ENCODE measurements at places on chromosomes 12 and 14.
A peak's percentile ranks its signal among the peaks of the same experiment; 100 is the strongest.

GRCh38 chr12:13223179-13223804 is 26.8 kb downstream of the EMP1 start:
- peak; percentile 52 for DNase-seq

DNA sequence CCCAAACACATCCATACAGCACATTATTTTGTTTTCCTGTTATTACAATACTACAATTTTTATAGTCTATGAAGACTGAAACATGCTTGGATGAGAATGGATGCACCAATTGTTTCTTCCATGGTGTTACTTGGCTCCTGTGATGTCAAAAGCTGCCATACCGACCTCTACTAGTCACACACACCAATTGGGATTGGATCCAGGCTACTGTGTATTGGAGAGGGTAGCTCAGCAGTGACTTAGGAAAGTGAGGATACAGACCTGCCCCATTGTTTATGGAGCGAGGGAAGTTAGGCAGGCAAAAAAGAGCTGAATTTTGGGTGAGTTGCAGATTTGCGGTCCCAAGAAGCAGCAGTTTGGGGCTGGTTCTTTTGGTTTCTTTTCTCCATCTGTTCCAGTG is 30.8 kb upstream of the AKAP6 start:
- DNase-seq = no peak

GRCh38 chr12:122125452-122126341 is 47.1 kb downstream of the MLXIP start:
- DNase-seq = no peak

DNA sequence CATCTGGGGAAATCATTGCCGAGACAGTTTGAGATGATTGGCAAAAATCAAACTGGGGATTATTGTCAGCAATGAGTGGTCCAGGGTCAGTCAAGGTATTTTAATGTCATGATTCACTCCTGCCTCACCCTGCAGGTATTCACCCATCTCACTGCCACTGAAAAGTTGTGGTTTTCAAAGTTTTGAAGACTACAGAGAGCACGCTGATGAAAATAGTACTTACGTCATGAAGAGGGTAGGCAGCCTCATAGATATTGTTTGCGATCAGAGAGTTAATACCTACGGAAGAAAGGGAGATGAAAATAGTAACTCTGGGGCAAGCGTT is 138.0 kb downstream of the ANO2 start:
- DNase-seq = peak; percentile 8

DNA sequence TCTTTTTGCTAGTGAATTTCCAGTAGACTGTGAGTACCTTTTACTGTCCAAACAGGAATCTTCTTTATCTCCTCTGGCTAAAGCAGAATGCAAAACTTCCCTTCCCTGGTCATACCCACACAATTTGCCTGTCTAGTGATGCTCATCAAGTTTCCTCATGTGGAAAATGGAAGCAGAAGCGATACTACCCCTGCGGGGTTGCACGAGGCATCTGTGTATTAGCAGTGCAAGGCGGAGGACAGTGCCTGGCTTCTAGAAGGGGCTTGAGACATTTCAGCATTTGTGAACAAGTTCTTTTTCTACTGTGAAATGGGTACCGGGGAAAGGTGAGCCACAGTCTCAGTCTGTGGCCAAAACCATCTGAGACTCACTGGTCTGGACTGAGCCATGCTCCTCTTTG is 340.9 kb downstream of the AACS start:
- no peak for DNase-seq

DNA sequence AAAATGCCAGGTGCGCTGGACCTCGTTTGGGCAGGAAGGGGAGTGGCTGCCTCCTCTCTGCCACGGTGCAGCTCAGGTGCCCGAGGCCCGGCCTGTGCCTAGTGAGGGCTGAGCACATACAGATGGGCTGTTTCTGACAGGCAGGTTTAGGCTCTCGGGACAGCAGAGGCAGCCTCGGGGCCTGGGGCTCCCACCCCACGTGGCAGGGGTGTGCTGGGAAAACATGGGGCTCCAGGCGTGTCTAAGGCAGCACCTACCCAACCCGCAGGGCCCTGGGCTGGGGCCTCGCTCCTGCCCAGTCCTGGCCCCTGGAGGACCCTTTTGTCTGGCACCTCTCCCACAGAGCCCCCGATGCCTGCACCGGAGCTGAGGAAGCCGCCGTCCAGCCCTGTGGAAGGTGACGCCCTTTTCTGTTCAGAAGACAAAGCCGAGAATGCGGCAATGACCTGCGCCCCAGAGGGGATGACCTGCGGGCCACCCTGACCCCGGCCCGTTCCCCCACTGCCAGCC is 76.4 kb upstream of the GALNT9 start:
- no peak for DNase-seq

GRCh38 chr14:28744126-28744525 is 22.5 kb upstream of the FOXG1 start:
- DNase-seq = no peak

DNA sequence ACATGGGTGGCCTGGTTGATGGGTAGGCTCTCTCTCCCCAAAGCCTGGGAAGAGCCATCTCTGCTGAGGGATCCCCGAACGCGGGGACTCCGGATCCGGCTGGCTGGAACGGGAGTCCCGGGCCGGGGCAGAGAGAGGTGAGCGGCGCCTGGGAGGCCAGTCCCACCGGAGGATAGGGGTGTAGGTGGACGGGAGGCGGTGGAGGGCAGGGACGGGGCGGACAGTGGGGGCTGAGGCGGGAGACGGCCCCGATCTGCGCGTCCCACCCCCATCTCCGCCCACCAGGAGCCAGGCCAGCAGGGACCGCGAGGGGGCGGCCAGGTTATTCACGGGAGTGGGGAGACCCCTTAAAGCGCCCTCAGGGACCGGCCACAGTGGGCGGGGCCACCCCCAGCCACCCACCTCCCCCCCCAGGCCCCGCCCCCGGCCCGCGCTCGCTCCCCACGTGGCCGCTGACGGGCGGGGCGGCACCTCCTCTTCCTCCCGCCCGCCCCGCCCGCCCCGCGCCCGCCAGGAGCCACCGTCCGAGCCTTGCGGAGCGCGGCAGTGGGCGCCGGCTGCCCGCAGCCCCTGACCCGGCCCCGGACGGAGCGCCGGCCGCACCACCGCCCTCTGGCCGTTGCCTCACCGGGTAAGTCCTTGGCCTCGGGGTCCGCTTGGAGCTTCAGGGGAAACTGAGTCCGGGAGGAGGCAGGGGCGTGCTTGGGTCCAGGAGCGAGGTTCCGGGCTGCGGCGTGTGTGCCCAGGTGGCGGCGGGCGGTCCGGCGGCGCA is at the start of gene INF2:
TSS of gene INF2 (plus strand) at position 510 of the 772 bp plus-strand sequence. CDS start 11,748 bp downstream, outside the sequence.
- DNase-seq = peak; percentile 47

DNA sequence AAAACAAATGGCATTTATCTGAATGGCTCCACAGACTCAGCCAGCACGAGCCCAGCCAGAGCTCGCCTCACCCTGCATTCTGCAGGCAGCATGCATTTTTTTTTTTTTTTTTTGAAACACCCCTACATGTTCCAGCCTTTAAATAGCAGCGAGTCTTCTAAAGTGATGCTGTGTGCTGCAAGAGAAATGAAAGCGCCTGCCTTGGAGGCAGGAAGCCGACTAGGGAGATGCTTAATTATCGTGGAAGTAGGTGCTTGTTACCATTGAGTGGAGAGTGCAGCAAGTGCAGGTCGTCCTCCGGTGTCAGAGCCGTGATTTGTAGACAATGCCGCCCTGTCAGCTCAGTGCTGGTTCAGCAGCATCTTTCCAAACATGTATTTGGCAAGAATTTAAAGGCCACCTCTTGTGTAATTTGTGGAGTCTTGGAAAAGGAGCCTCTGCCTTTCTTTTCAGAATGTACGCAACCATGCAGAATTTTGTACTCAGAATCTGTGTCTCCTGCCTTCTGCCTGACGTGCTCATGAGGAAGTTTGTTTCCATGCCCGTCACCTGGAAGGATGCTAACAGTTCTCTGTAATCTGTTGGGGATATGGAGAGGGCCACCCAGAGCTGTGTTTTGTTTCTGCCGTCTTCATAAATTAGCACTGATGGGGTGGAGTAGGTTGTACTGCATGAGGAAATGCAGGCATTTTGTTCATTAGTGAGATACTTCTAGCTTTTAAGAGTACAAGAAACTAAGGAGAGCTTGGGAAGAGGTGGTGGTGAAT is 345.9 kb upstream of the RGS6 start:
- peak; percentile 69 for DNase-seq

DNA sequence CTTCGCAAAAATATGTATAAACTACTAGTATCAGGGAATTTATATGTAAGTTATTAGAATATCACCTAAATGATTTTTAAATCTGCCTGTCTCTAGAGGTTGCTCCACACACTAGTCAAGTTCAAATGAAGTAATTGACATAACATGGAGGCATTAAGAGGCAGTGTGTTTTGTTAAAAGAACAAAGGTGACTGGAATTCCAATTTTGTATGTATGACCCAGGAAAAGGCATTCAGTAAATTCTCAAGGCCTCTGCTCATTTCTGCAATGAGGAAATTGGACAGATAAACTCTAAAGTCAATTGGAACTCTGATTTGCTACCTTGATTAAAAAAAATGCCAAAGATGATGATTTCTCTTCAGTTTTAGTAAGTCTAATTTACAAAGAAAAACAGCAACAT is 117.1 kb downstream of the NAV3 start:
- no peak for DNase-seq

DNA sequence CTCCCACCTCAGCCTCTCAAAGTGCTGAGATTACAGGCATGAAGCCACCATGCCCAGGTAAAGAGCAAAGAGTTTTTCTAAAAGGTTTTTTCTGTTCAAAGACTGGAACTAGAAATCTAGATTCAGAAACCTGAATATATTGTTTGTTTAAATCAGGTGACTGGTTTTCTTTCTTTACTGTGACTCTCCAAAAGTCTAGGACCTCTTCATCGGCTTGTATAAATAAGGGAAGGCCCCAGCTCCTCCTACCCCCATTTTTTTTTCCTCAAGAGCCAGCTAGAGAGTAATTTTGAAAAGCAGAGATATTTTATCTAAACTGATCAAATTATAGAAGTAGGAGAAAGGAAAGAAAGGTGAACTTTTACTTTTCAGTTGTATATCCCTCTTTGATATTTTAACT is 48.0 kb downstream of the TMEM116 start:
- DNase-seq = no peak

GRCh38 chr12:131044760-131045381 is 91.2 kb downstream of the ADGRD1 start:
- DNase-seq = no peak

- no peak for DNase-seq
Measured at GRCh38 chr12:47801904-47802246, 17.8 kb downstream of the HDAC7 start.

DNA sequence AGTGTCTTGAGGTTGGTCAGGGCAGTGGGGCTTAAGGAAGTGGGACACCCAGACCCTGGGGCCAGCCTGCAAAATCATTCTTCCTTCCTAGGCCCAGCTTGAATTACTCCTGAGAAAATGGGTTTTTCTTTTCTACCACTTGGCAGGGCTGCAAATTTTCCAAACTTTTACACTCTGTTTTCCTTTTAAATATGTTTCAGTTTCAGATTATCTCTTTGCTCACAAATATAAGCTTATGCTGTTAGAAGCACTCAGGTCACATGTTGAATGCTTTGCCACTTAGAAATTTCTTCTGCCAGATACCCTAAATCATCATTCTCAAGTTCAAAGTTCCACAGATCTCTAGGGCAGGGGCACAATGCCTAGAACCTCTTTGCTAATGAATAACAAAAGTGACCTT is 2.9 kb upstream of the LGR5 start:
- DNase-seq = no peak

GRCh38 chr12:93318720-93319522 is 58.8 kb upstream of the NUDT4 start:
- no peak for DNase-seq

DNA sequence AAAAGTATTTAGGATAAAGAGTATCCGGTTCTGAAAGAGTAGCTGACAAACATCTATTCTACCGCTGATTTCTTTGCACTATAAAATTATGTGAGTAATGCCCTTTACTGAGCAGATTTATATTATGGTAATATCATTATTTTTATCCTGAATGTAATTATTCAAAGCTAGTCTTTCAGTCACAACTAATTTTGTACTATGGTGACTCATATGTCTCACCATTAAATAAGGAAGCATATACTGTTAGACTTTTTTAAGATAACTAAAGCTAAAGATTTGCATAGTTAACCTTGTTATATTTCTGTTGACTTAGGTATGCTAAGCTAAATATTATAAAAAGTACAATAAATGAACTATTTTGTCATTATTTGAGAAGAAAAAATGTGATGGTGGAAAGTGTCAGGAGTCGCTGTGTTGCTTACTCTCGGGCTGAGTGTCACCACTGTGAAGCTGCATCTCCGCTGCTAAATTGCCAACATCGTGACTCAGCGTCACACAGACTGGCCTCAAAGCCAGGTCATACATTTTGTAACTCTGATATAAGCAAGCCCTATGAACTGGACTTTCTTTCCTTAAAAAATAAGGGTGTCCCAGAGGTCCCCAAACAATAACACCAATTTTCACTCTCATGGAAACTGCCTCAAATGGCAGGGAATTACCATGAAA is 69.1 kb upstream of the SSTR1 start:
- DNase-seq = no peak

DNA sequence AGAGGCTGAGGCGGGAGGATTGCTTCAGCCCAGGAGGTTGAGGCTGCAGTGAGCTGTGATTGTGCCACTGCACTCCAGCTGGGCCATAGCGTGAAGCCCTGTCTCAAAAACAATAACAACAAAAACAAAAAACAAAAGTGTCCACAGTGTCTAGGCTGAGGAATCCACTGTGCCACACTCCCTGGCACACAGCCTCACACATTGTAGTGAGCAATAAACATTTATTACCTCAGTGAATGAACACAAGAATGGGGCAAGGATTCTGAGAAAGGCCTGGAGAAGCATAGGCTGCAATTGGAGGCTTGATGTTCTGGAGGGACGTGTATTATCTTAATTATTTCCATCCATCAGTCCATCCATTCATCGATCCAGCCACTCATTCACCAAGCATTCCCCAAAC is 17.1 kb upstream of the P2RX7 start:
- DNase-seq = no peak

- DNase-seq = no peak
Measured at GRCh38 chr12:26068503-26068902, 56.3 kb downstream of the BHLHE41 start.

- DNase-seq = peak; percentile 85
Measured at GRCh38 chr14:68458840-68459469, 333.9 kb downstream of the ZFP36L1 start.

GRCh38 chr12:129903092-129903945 is 506 bp downstream of the TMEM132D start:
- DNase-seq = peak; percentile 24

- DNase-seq = no peak
Measured at GRCh38 chr12:27673101-27673718, 23.0 kb upstream of the REP15 start.

GRCh38 chr12:85130646-85131045 is 94.5 kb downstream of the LRRIQ1 start:
- DNase-seq = no peak

DNA sequence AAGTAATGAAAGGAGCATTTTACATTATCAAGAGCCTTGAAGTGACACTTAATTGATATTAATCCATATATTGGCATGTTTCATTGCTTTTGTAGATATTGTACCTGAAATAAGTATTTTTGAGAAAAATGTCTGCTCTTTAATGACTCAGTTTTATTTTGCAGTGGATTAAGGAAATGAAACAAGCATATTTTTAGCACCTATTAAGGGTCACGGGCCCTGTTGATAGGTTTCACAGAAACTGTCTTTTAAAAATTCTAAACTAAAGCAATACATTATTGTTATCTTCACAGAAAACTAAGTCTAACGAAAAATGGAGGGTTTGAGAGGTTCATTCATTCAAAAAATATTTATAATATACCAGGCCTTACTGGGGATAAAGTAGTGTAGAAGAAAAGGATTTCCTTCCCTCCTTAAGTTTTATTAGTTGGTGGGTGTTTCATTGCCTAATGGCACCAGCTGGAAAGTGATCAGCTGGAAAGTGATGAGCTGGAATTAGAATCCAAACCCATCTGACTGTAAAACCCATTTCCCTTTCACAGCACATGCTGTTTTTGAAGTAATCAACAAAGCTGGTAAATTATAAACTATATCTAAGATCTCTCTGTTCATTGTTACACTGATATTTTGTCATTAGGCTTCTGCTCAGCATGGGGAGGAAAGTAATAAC is 54.2 kb downstream of the PTPRQ start:
- no peak for DNase-seq
